ENCODE measurements at places on chromosomes 3 and 15.

DNA sequence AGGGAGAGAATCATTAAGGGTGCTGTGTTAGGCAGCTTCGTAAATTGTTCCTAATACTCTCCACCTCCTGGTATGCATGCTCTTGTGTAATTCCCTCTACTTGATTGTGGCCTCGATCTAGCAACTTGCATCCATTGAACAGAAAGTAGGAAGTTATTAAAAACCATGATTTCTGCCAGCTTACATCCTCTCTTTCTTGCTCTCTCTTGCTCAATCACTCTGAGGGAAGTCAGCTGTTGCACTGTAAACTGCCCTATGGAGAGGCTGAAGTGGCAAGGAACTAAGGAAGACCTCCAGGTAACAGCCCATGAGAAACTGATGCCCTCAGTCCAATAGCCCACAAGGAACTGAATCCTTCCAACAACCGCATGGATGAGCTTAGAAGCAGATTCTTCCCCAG is 92.6 kb downstream of the ERC2 start:
- DNase-seq: no peak

- no peak for DNase-seq
Measured at GRCh38 chr15:37095770-37096557, 4.4 kb downstream of the MEIS2 start.

- DNase-seq: peak; percentile 80
Measured at GRCh38 chr15:74378848-74379247, 11.4 kb upstream of the CYP11A1 start.

DNA sequence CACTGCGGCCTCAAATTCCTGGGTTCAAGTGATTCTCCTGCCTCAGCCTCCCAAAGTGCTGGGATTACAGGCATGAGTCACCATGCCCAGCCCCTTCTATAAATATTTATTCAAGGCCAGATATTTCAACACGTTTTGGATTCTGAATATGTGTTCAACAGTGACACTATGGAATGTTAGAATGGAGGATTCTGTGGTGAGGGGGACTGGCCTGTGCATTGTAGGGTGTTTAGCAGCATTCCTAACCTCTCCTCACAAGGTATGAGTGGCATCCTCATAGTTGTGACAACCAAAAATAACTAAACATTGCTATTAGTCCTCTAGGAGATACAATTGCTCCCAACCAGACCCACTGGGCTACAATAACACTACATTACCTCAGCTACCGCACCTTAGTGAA is 104.0 kb upstream of the ATP10A start:
- no peak for DNase-seq

DNA sequence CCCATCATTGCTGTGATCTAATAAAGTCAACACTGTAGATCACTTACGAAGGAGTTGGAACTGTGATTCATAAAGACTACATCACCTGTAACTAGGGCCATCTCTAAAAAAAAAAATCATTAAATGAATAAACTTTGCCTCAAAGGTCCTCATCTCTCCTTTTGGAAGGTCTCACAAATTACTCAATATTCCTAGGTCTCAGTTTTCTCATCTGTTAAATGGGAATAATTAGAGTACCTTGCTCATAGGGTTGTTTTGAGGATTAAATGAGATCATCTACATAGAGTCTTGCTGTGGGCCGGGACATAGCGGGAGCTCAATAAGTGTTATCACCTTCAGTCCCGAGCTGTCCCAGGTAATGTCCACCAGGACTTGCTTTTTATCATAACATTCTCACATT is 335.1 kb upstream of the PROK2 start:
- DNase-seq: no peak

- no peak for DNase-seq
Measured at GRCh38 chr15:44813231-44813630, 76.9 kb downstream of the TRIM69 start.

- no peak for DNase-seq
Measured at GRCh38 chr15:69317392-69317841, 18.7 kb downstream of the PAQR5 start.

DNA sequence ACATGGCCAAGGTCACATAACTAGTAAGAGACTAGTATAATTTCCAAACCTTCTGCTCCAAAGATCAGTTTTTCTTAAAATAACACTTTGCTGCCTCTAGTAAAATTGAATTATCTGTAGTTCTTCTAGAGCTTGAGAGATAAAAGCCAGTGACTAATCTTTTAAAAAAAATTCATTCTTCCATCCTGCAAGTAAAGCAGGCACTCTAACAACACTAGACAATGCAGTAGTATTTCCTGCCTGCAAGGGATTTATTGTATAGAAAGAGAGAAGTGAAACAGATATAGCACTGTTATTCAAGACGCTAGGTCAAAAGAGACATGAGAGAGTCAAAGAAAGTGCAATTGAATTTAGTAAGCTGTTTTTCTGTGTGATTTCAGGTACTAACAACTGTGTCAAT is 159.5 kb upstream of the TBC1D5 start:
- no peak for DNase-seq

DNA sequence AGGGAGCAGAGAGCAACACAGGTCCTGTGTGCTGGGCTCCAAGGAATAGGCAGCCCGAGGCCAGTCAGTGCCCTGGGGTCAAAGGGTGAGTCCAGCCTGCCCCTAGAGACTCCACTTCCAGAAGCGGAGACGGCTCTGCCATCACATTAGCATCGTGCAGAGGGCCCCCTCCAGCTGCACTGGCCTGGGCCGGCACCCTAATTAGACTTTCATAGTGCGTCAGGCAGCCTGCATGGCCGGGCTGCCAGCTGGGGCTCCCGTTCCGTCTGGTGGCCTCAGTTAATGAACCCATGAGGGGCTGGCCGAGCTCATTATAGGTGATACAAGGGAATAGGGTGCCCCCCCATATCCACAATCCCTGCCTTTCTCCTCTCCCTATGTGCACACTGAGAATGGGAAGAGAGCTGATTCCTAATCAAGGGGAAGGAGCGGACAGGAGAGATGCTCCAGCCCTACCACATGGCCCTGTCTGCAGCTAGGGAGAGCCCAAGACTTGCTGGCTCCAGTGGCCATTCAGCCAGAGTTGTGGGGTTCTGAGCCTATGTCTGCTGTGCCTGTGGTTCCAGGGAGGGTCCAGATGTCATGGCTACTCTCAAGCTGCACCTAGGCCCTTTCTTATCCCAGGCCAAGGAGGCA is 128.0 kb downstream of the SRGAP3 start:
- DNase-seq: no peak

DNA sequence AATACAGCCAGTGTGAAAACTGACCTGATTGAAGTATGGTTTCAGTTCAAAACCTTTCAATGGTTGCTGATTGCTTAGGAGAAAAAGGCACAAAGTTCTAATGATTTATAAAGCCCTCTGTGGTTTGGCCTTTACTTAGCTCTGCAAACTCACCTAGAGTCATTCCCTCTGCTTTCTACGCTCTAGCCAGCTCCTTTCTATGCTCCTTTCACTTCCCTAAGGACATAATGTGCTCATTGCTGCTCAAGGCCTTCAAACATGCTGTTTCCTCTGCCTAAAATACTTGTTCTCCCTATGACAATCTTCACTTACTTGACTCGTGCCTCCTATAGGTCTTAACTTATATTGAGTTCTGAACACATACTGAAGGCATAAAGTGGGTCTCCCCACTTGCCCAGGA is 19.0 kb downstream of the RPL39L start:
- DNase-seq: no peak

DNA sequence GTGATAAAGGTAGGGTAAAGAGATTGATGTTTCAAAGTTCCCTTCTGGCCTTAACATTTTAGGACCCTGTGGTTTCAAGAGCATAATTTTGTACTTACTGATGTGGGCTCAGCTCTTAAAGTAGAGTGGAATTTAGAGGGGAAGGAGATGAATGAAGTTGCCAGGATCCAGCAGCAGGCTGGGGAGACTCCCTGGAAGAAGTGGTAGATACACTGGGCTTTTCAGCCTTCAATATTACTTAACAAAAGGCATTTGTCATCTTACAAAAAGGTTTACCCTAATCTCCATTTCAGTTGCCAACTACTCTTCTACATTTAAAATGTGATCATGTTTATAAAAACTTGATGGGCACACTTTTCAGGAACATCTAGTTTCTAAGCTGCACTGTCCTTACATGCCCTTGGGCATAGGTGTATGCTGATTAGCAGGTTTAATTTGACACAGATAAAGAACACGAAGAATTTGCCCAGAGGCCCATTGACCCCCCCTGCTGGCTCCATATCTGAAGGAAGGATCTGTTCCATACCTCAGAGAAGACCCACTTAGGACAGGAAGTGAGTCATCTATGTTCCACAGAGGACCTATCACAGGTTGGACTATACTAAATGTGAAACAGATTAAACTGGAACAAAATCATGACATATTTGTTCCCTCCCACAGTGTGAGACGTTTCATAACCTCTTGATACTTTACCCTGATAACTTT is 93.0 kb upstream of the LPP start:
- peak; percentile 23 for DNase-seq

DNA sequence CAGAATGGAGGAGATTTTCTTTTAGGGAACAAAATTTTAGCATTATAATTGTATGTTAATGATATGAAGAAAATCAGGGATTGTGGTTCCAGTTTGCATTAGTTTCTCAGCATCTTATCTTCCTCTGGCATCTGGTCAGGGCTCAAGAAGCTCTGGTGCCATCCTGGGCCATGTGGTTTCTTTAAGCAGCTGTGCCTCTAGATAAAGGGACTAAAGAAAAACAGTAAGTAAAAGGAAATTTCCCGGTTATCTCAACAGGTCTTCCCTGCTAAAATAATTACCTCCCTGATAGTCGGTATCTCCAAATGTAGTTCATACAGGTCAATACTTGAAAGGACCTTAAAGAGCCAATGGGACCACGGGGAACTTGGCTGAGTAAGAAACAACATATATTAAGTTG is 375.1 kb upstream of the RBMS3 start:
- no peak for DNase-seq

DNA sequence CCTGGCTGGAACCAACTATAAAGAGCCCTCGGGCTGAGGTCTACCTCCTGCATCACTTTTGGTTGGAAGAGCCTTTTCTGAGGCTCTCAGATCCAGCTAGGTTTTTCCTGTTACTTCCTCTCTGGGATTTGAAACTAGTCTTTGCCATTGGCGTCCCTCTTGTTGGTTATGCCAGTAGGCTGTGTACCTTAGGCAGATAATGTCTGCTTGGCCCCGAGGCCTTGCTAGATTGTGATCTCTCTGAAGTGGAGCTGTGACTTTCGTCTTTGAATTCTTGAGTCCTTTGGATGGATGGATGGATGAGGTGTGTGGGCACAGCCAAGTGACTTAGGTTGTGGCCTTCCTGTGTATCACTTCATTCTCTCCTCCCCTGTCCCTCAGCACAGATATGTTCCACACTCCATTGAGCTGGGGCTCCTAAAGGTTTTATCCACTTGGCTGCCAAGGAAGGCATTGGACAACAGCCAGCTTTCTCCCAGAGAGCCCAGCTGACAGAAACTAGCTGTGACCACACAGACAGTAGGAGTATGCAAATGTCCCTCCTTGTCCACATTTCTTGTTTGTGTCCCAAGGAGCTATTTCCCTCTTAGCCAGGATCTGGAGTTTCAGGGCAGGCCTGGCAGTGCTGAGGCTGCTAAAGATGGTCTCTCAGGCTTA is 7.9 kb upstream of the DNAJC17 start:
- DNase-seq: no peak

GRCh38 chr3:78689378-78689777 is 1078.4 kb downstream of the ROBO1 start:
- no peak for DNase-seq

GRCh38 chr15:69652751-69653305 is 200.2 kb downstream of the RPLP1 start:
- no peak for DNase-seq

DNA sequence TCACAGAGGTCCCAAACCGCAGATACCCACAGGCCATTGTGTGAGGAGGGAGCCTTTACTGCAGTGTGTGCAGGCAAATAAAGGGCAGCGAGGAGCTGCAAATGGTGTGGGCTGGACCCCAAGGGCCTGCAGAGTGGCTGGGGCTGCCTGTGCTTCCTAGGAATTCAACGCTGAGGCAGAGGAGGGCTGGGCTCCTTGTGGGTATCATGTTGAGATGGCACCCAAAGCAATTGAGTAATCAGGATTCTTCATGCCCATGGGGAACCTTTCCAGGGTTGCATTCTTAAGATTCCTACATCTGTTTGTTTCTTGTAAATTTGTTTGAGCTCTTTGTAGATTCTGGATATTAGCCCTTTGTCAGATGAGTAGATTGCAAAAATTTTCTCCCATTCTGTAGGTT is 85.4 kb upstream of the LIPC start:
- DNase-seq: no peak

DNA sequence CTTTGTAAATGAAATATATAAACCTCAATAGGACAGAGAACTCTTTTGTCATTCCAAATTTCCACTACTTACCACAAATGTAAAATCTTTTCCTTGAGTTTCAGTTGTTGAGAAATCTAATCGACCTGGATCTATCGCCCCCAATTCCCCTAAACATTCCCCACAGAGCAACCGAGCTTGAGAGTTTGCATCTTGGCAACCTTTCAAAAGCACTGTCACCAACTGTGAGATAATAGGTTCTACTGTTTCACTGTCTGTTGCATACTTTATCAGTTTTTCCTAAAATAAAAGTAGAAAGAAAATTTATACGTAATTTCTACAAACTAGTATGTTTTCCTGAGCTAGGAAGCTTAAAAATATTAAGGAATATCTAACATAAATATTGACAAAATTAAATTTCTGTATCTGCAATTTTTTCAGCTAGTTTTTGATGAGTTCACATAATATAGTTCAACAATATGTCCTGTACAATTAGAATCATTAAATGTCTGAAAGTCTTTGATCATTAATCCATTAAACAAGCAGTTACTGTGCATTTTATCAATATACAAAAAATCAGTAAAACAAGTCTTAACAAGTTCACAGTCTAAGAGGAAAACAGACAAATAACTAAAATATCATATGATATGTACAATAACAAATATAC is 54.5 kb downstream of the ATR start:
- no peak for DNase-seq

DNA sequence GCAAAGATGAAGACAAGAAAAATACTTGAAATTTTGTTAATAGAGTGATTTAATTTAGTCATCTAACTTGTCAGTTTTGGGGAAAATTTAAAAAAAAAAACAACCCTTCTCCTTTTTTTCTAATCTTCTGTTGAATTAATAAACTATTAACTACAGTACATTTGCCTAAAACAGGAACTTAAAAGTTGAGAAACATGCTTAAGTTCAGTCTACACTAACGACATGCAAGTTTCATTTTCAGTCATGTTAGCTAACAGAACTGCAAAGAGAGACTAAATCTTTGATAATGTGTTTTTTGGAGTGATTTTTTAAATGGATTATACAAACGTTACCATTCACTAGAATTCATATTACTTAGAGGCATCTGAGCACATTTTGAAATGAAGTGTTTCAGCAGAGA is 71.9 kb upstream of the MBNL1 start:
- no peak for DNase-seq

GRCh38 chr3:112644453-112644852 is 3.5 kb upstream of the CCDC80 start:
- DNase-seq: no peak
